ENCODE measurements at places on chromosomes 5 and 9. TPM values are rescaled to one million over a fixed set of nuclear protein-coding genes. Genes with fewer than 3 reads are reported as not detected.

DNA sequence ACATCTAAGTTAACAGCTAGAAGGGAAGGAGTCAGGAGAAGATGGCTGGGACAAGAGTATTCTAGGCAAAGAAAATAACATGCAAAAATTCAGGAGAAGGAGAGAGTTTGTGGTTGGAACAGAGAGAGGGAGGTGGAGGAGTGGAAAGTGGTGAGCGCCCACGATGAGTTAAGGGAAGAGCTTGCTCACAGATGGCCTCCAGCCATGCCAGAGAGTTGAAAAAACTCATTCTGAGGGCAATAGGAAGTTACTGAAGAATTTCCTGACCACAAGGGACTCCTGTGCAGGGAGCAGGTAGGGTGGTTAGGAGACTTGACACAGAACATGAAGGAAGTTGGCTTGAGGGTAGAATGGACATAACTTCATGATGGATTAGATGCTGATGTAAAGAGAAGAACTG is 159.7 kb downstream of the DOCK2 start:
- no peak for DNase-seq

GRCh38 chr9:96279932-96280331 is 22.0 kb downstream of the HSD17B3 start:
- DNase-seq: no peak

DNA sequence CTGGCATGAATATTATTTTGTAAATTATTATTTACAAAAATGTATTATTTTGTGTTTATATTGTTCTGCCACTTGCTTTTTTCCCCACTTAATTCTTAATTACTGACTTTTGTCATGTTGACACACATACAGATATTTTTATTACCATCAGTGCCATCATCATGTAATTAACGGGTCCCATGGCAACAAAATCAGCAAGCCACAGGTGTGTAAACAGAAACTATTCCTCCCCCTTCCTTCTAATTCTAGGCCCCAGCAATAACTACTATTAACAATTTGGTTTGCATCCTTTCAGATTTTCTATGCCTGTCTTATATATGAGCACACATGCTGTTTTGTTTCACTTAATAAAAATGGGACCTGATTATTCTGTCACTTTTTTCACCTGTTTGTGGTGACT is 29.3 kb downstream of the CYFIP2 start:
- DNase-seq: no peak

DNA sequence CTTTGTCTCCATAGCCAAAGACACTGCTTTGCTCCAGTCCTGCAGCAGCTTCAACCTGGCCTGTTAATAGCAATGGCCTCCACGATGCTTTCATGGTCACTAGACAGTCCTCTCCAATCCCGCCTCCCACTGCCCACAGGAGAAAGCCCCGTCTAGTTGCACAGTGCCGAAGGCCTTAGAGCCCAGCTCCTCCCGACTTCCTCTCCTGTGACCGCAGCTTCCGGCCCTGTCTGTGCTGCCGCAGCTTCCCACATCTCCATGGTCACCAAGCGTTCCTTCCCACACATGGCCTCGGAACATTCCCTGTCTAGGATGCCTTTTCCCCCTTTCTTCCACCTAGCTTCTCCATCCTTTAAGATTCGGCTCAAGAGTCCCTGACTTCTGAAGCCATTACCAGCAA is 23.4 kb downstream of the PCA3 start:
- DNase-seq: no peak

DNA sequence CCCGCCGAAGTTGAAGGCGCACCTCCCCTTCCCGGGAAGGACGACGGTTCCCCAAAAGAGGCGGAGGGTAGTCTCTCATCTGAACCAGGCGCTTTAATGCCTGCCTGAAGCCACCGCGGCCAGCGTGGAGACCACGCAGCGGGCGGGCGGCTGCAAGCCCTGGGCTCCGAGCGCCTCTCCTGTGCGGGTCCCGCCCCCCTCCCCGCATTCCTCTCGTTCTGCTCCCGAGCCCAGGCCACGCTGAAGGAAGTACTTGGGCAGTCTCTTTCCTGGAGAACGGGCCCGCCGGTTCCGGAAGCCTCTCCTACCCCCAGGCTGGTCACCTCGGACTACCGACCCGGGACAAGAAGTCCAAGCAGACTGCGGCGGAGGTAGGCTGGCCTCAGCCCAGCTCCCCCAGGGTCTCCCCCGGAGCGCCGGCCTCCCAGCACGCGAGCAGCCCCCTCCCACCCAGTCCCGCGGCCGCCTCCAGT is 571 bp downstream of the PPIC start:
- DNase-seq: no peak

- no peak for DNase-seq
These were observed 13.8 kb downstream of the PTGES2 start for GRCh38 chr9:128113526-128114325.

DNA sequence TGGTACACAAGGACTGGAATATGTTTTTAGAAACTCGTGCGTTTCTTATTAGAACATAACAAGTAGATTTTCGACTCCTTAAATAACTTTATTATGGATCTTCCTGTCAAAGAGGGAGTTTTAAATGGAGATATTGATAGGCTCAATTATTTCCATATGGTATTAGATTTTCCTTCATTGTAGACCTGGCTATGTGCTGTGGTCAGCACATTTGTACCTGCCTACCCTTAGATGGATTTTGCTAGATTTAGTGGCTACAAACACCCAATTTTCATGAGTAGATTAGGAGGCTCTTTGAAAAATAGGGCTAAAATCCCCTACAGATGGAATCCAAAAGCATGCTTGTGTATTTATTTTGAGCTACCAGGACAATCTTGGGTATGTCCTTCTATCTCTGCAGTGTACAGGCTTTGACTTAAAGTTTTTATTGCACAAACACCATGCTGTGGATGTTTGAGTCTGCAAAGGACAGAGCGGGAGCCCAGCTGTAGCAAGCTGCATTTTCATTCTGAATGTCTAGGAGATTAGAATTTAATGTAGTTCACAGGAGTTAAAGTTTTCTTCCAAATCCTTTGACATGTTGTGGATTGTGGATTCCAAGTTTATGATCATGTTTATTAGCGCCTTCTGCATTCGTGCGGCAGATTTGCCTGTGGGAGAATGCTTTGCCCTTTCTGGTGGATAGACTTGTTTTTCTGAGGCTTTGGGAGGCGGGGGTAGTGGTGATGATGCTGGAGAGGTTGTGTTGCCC is 41.6 kb downstream of the GADD45G start:
- DNase-seq: no peak

DNA sequence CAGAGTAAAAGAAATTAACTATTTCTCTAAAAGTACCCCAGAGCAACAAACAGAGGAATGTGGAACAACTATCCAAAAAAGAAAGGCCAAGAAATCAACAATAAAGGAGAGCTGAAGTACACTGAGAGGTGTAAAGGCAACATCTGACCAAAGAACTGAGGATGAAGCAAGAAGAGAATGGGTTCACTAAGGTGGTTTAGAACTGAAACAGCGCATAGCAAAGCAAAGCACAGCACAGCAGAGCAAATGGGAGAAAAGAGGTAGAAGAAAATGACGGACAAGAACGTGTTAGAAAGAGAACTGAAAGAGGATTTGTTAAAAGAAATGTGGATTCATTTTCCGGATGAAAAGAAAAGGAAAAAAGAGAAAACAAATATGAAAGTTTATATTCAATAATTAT is 25.8 kb downstream of the RFX3 start:
- DNase-seq: no peak

DNA sequence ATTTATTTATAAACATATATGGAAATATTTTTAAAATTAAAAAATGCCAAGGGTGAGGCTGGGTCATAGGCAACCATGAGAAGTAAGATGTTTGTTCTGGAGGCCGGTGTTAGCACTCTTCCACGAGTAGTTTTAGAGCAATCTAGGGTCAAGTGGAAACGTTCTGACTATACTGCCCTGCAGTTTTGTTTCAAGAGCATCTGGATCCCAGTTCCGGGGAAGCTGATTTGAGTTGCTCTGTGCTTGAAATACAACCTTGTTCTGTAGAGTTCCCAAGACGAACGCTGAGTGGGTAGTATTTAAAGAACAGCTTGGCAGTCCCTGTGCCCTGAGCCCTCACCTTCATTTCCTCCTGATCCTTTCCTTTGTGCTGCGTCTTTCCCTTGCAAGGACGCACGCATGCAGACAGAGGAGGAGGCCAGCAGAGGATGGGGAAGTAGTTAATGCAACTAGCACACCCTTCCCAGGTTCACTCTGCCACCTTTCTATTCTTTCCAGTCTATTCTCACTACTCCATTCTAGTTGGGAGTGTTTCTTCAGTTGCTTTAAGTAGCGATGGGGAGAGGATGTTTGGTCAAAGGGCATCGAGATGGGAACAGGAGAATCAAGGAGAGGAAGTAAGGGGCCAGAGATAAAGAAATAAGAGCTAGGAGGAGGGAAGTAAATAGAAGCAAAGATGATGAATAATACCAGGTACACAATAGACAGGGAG is 68.3 kb upstream of the ZSWIM6 start:
- no peak for DNase-seq

GRCh38 chr5:96601200-96601599 is 61.0 kb upstream of the CAST start:
- DNase-seq: no peak

- DNase-seq: no peak
These were observed 74.7 kb downstream of the S1PR3 start for GRCh38 chr9:89065921-89066320.

DNA sequence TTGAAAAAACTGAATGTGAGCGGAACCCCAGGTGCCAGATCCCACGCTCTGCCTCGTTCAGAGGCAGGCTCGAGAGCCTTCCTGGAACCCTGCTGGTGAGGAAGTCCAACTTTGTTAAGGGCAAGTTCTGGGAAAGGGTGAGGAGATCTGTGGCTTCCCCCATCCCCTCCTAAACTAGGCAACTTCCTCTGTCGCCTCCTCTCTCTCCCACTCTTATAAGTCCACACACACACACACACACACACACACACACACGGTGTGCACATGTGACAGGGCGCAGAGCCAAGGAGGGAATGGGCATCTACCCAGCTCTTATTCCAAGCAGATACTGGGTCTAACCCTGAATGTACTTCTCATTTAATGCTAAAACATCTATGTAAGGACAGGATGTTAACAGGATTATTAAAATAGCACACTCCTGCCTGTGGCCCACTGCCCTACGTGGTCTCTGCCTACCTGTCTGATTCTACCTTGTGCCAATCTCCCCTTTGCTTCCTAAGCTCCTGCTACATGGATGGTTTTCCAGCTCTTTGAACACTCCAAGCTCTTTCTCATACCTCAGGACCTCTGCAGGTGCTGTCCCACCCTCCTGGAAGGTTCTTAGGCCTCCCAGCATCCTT is 72.4 kb upstream of the FBXW11 start:
- no peak for DNase-seq

GRCh38 chr9:95516734-95517558 is at the start of gene PTCH1:
Gene PTCH1 (minus strand): TSS chr9:95516971.
- no peak for DNase-seq

GRCh38 chr9:98251551-98251950 is 3.9 kb downstream of the TBC1D2 start:
- DNase-seq: no peak

DNA sequence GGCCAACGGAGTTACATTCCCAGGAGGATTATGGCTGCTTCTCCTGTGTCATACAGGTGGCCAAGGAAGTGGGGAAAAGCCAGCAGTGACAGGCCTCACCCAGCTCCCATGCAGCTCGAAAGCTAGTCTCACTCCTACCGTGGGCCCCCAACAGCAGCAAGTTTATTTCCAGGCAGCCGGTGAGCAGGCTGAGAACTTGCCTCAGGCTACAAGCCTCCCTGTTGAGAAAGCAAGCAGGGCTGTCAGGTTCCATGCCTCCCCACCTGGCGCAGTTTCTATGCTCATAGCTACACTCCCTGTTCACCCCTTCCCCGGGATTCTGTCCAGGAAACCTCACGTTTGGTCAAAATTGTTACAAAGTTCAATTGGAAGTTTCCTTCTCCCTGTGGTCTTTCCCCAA is 27.5 kb upstream of the DNAH5 start:
- DNase-seq: no peak

- DNase-seq: no peak
These were observed 88.6 kb downstream of the KCNN2 start for GRCh38 chr5:114450437-114450836.

DNA sequence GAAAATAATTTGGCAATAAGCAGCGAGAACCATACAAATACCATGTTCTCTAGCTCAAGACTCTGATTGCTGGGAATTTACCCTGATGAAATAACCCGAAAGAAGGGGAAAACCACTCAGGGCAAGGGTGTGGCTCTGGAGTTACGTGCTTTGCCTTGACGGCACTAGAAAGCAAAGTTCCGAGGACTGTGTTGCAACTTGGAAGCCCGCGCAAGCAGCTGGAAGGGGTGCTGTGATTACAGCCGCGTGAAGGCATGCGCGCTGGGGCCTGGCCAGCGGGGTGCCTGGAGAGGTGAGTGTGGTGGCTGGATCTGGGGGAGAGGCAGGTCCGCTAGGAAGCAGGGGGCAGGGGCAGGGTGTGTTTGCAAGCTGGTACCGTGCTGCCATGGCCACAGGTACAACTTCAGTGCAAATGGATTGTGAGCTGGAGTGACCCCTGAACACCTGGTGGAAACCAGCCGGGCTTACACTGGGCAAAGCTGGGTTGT is 52.6 kb upstream of the CNOT6 start:
- no peak for DNase-seq

- DNase-seq: no peak
These were observed 258.5 kb upstream of the ADRA1B start for GRCh38 chr5:159657771-159658170.

DNA sequence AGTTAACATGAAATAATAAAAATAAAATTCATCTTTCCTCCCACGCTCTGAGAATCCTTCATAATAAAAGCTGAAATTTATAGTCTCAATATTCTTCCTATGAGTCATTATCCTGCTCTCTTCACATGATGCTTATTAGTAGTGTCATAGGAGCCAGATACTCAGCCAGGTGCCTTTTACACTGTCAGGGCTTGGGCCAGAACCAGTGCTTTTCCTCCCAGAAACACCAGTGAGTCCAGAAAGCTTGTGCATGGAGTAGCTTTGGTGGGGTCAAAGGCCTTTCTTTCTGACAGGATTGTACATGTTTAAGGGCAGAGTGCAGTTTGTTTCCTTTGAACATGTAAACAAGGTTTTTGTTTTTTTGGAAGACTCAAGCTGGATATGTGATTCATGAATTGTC is 6.8 kb downstream of the LSM11 start:
- no peak for DNase-seq

Gene TAF1L
- 0.10 TPM for polyA plus RNA-seq

Gene TSTD2
- polyA plus RNA-seq: 40.9 TPM

Gene DND1
- 0.10 TPM for polyA plus RNA-seq

Gene SLC46A2
- 0.47 TPM for polyA plus RNA-seq

Gene MEIKIN
- polyA plus RNA-seq: not detected

Gene PTGS1
- 6.5 TPM for polyA plus RNA-seq

Gene PTGER4
- polyA plus RNA-seq: 13.6 TPM

Gene LTC4S
- polyA plus RNA-seq: 2.2 TPM

Gene NFX1
- polyA plus RNA-seq: 34.7 TPM

Gene TMEM252
- polyA plus RNA-seq: 4.3 TPM

Gene ACOT12
- polyA plus RNA-seq: 0.60 TPM

Gene HMMR
- 23.6 TPM for polyA plus RNA-seq

Gene SLC34A3
- polyA plus RNA-seq: 7.5 TPM

Gene FOXD4L4
- polyA plus RNA-seq: 0.27 TPM

Measured in left renal pelvis (tissue), 4 donors.